ENCODE measurements at places on chromosomes 2 and 18.

GRCh38 chr2:143839456-143839855, 680.5 kb downstream of the ZEB2 start:
- DNase-seq: no peak

DNA sequence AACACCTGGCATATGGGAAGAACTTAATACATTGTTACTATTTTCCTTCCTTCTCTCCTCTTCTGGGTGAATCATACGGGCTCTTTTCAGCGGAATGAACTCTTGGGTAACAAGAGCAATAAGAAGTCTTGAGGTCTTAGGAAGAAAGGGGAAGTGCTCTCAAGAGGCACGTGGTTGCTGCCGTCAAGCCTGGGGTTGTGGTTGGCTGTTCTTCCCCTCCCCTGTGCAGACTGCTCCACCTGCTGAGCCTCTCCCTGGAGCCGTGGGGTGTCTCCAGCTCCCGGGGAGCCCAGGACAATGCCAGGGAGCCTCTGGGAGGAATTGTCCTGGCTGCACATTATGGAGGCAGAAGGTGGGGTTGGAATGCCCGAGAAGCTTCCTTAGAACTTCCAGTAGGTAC, 19.4 kb downstream of the TOGARAM2 start:
- no peak for DNase-seq

DNA sequence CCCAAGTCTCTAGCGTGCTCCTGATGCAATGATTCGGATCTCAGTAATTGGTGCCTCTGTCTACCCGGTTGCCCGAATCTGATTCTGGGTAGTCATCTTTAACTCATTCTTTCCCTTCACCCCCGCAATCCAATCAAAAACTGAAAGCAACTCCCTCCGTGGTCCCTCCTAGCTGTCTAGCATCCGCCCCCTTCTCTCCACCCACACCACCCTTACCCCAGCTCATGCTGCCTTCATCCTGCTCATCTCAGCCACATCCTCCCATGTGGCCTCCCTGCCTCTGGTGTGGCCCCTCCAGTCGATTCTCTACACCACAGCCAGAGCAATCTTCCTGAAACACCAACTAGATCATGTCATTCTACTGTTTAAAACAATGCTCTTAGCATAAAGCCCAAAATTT, 62.3 kb downstream of the TTC32 start:
- DNase-seq: no peak

GRCh38 chr2:32453242-32454062, 96.6 kb downstream of the BIRC6 start:
- DNase-seq: no peak

- no peak for DNase-seq
Observed at GRCh38 chr2:192437653-192438052, 242.9 kb upstream of the TMEFF2 start.

- no peak for DNase-seq
Observed at GRCh38 chr18:28485918-28486317, 309.0 kb upstream of the CDH2 start.

GRCh38 chr2:200264631-200265030, 41.9 kb upstream of the SPATS2L start:
- DNase-seq: no peak

Data from NCI-H526 (cell line).